ENCODE measurements at places on chromosomes 7 and 10.

GRCh38 chr7:157271315-157271990 is 65.4 kb upstream of the DNAJB6 start:
- DNase-seq, result no peak

DNA sequence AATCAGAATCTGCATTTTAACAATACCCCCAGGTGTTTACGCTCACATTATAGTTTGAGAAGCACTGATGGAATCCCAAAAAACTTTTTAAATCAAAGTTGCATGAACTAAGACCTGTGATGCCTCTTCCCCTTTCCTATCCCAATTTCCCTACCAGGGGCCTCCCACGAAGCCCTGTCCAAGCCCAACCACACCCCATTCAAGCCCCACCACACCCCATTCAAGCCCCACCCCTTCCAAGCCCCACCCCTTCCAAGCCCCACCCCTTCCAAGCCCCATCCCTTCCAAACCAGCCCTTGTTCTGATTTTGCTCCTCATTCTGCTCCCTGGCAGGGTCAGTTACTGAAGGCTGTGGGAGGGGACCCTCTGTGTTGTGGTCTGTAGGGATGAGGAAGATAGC is 9.8 kb upstream of the AQP1 start:
- no peak for DNase-seq

- DNase-seq, result no peak
Observed at GRCh38 chr10:80436446-80437098, 17.5 kb upstream of the TSPAN14 start.

DNA sequence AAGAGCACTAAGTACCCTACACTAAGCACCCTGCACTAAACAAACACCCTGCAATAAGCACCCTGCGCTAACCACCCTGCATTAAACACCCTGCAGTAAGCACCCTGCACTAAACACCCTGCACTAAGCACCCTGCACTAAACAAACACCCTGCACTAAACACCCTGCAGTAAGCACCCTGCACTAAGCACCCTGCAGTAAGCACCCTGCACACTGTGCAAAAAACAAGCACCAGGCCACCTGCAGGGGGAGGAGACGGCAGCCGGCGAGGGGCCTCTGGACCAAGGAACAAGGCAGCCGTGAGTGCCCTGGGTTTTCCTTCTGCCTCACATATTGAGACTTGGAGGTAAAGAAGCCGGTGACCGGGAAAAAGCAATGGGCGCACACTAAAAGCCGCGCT is 30.2 kb downstream of the KNDC1 start:
- no peak for DNase-seq

DNA sequence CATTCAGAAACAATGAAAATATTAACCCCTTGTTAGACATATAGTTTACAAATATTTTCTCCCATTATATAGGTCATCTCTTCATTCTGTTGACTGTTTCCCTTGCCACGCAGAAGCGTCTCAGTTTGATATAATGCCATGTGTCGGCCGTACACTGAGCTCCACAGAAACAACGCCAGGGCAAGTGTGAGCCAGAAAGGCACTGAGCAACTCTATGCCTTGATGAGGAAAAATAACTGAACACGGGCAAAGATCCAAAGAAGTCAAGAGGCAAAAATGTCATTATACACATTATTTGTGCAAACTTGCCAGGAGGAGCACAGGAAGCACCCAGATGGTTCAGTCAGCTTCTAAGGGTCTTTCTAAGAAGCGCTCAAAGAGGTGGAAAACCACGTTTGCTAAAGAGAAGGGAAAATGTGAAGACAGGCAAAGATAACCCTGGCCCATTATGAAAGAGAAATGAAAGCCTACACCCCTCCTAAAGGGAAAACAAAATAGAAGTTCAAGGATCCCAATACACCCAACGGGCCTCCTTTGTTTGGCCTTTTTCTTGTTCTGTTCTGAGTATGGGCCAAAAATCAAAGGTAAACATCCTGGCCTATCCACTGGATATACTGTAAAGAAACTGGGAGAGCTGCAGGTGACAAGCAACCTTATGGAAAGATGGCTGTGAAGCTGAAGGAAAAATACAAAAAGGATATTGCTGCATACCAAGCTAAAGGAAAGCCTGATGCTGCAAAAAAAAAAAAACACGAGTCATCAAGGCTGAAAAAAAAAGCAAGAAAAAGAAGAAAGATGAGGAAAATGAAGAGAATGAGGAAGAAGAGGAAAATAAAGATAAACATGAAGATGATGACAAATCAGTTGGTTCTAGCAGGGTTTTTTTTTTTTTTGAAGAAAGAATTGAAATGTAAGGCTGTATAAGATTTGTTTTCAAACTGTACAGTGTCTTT is 15.5 kb downstream of the ARHGAP12 start:
- DNase-seq, result no peak

DNA sequence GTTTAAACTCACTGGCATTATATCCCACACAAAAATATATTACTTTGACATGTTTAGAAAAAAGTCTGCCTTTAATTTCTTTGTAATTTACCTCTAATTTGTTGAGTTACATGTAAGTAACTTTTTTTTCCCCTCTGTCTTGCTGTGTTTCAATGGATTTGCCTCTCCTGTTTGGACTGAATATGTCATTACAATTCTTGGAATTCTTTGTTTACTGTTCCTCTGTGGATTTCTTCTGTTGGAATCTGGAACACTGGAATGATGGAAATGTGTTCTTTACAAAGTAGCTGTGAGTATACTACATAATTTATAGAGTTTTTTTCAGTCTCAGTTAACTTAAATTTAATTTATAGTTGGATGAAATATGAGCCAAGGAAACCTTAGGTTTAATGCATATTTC is 30.4 kb downstream of the SEPTIN7 start:
- no peak for DNase-seq

Measured in stimulated activated CD4-positive, alpha-beta T cell treated with anti-CD3 and anti-CD28 coated beads, TNF-alpha, amount 100 ng/mL, for 4 hours (primary cell).